ENCODE measurements at places on chromosomes 12 and 14.
A peak's percentile ranks its signal among the peaks of the same experiment; 100 is the strongest.

GRCh38 chr12:109737631-109738030 lies 24.0 kb downstream of the FAM222A start:
- no peak for DNase-seq

GRCh38 chr12:116434155-116435011 lies 124.8 kb upstream of the MAP1LC3B2 start:
- peak; percentile 41 for DNase-seq

DNA sequence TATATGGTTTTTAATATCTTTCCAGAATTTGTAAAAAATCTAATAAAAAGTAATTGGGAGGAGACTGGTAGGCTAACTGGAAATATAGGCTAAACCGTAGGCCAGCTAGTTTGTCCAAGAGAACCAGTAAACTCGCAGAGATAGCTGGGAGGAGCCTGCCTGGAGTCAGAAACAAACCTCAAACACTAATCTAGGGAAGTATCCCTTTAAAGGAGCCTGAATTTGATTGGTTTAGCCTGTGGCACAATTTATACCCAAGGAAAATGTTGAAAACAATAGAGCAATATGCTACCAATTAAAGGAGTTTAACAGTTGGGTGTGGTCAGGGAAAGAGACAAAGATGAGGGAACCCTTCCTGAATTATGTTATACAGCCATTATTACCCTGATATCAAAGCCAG lies 109.6 kb downstream of the EML5 start:
- no peak for DNase-seq

GRCh38 chr12:106249411-106250135 lies 1.8 kb upstream of the CKAP4 start:
- DNase-seq: no peak

DNA sequence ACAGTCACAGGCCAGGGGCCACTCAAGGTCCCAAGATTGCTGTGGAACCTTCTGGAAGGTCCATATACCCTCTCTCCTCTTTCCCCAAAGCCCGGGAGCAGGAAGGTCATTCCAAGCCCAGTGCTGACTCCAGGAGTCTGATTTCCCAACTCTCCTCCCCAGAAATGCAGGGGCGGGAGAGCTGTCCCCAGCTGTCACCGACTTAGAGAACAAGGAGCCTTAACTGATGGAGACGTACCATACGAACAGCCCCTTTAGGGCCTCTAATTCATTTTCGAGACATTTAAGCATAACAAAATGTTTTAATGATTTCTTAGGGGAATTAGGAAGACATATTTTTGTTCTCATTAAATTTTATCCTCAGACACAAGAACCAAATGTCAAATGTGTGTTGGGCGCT lies 99.2 kb downstream of the PHETA1 start:
- DNase-seq: no peak

DNA sequence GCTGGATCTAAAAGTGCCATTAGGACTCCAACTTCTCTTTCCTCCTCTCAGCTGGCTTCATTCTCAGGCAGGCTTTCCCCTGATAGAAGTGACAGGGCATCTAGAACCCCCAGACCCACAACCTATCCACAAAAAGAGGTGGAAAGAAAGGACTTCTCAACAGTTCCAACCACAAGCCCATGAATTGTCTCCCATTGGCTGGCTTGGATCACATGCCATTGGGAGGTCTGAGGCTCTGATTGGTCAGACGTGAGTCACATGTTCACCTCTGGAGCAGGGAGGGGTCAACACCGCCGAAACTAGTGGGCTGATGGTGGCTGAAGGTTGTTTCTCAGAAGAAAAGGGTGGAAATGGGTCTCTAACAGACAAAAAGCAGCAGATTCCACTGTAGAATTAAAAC lies 47.2 kb downstream of the DRAM1 start:
- no peak for DNase-seq

DNA sequence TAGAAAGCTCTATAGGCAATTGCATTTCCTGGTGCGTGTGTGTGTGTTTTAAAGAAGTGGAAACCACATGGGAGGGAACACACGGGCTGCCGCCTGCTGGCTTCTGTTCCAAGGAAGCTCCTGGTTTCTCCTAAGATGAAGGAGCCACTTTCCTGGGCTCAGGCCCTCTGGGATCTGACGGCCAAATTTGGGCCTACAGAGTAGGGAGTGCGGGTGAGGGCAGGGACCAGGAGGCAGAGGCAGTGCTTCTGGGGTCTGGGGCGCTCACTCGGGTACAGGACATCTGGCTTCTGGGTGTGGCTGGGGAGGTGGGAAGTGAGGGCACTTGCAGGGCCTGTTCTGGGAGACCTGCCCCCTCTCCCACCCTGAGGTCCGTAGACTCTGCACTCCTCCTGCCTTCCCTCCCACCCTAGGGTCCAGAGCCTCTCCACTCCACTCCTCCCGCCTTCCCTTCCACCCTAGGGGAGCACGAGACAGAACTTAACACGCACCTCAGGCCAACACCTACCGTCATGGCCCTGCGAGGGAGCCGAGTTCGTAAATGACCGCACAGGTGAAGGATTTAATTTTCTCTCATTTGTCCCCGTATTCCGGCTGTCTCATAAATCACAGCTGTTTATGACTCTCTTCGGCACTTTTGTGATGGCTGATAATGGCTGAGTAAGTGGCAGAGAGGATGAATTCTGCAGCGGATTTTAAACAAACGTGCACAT lies 127.7 kb downstream of the KIF26A start:
- DNase-seq: no peak

DNA sequence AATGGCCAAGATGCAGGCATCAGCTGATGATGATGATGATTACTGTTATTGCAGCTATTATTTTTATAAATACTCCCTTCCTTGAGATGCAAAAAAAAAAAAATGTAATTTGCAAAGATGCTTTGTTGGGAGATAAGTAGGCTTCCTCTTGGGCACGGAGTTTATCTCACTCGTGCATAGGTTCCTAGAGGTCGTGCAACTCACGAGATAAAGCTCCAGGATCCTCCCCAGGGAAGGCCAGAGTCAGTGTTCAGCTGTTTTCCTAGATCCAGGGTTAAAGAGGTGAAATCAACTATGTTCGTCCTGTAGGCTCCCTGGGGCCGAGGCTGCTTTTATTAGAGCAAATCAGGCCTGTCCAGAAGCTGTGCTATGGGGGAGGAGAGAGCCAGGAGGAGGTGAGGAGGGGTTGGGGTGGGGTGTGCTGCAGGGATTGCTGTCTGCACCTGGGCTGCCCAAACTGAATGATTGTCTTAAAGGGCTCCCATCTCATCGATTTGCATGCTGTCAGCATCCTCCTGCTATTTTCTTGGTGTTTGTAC lies 270.3 kb downstream of the NRXN3 start:
- DNase-seq: no peak

GRCh38 chr14:38206689-38207376 lies 871 bp upstream of the SSTR1 start:
- no peak for DNase-seq

DNA sequence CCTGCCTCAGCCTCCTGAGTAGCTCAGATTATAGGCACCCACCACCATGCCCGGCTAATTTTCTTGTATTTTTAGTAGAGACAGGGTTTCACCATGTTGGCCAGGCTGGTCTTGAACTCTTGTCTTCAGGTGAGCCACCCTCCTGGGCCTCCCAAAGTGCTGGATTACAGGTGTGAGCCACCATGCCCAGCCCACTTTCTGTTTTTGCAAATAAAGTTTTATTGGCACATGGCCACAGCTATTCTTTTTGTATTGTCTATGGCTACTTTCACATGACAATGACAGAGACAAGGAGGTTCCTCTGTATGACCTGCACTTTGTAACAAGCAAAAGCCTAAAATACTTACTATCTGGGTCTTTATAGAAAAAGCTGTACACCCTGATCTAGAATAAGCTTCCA lies 19.7 kb upstream of the DIABLO start:
- DNase-seq: no peak

- no peak for DNase-seq
Measured at GRCh38 chr14:56295743-56296142, 177.5 kb downstream of the PELI2 start.

DNA sequence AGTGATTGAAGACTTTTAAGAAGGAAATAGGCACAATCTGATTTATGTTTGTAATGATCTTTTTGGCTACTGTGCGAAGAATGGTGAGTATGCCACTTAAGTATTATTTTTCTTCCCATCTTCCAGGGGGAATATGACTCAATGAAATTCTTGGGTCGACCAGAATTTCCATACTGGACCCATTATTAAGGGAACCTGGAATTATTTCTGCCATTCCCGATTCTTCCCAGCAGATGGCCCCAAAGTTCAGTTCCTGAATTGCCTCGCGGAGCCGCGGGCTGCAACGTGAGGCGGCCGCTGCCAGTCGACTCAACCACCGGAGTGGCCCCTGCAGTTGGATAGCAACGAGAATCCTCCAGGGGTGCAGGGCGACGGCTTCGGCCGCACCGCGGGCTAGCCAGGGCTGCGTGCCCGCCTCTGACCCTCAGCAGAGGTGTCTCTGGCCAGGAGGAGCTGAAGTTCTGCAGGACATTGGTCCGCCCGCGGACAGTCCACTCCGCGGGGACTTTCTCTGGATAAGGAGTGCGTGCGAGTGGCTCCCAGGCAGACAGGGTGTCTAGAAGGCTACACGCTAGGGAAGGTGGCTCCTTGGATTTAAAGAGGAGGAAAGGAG lies 628 bp upstream of the TSHR start:
- peak; percentile 45 for DNase-seq

GRCh38 chr12:42039176-42039575 lies 105.5 kb downstream of the GXYLT1 start:
- DNase-seq: no peak

DNA sequence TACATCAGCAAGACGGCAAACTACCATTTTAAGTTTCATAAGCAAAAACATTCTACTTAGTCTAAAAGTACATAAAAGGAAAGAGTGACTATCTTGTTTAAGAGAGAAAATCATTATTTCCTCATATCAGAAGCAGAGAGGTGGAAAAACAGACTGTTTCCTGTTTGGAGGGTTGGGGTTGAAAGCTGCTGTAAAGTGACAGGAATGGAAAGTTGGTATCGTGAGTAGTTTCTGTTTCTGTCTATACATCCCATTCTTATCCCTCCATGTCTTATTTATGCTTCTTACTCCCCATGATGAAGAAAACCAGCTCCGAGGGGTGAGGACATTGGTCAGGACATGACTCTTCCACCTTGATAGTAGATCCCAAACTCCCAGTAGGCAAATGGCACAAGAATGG lies 216.5 kb downstream of the EGLN3 start:
- no peak for DNase-seq

DNA sequence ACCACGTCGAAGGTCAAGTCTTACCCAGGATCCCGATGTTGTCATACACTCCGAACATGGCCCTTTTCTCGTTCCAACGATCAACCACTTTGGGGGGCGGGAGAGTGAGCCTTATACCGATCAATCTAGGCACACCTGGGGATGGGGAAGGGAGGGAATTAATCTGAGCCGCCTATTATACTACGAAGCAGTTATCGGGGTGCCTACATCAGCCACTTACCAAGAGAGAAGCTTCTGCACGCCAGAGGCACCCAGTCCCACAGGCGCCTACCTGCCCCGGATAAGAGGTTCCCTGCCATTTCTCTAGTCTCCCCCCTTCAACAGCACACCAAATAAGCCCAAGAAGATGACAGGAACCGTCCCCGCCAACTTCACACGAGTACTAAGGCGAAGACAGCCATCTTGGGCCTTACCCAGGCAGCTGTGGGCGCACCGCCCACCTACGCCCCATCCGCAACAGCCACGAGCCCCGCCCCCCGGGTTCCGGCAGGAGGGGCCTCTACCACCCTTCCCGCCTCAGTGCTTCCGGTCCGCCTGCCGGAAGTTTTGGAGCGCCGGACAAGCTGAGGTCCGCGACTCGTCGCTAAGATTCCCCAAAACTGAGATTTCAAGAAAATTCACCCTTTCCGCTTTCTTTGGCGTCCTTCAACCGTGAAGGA lies at the start of gene MRPL51:
Gene MRPL51, minus strand, starts transcription at position 425 of the 659 bp plus-strand sequence. Its CDS starts 126 bp downstream, at position 299.
- peak; percentile 82 for DNase-seq

GRCh38 chr14:38705220-38705619 lies 397.8 kb downstream of the SEC23A start:
- no peak for DNase-seq

- DNase-seq: no peak
Measured at GRCh38 chr12:6914246-6914946, at the start of gene ENO2. Gene ENO2 (plus strand): TSS chr12:6914580. CDS start chr12:6915833, 1,253 bp downstream.

DNA sequence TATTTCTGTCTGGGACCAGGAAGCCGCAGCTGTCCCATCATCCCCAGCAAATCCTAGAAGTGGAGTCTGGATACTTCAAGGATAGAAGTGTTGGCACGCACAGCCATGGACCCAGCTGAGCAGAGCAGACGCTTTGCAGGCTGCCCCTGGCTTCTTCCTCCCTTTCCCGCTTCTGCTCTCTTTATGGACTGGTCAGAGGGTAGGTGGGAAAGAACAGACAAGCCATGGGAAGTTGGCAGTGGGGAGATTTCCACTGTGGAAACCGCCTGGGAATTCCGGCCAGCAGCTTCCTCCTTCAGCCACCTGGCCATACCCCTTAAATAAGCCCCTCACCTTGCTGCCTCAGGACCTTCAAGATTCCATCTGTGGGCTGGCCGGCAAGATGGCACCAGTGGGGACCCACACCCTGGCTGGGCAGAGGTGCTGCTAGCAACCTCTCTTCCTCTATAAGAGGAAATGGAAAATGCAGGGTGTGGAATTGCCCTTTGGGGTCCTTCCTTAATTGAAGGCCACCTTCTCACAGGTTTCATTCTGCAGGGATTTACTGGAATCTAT lies 20.6 kb downstream of the OTUB2 start:
- DNase-seq: no peak

Measured in smooth muscle cell of the brain vasculature (primary cell).